ENCODE measurements at places on chromosomes 13 and 19. TPM values are rescaled to one million over a fixed set of nuclear protein-coding genes. Genes with fewer than 3 reads are reported as not detected.

Gene N4BP2L1
- total RNA-seq: 4.8 TPM

Gene MICU2
- 32.3 TPM for total RNA-seq

Gene SIRT2
- 32.9 TPM for total RNA-seq

Gene ZNF880
- 8.1 TPM for total RNA-seq

Gene HPN
- total RNA-seq: 0.27 TPM

Gene FAAP24
- 1.3 TPM for total RNA-seq

Gene IFI30
- 47.1 TPM for total RNA-seq

Gene GNG8
- total RNA-seq: not detected

Gene C1QTNF9
- total RNA-seq: 0.19 TPM

Gene SACS
- 5.4 TPM for total RNA-seq

Gene LRRC63
- not detected for total RNA-seq

Gene CEACAM18
- total RNA-seq: not detected

Gene FLT3LG
- total RNA-seq: 4.9 TPM

Gene ATP12A
- total RNA-seq: 1.4 TPM
